Spinal cord (tissue), 10 donors: ENCODE measurements at places on chromosomes 2 and 18. TPM values are rescaled to one million over a fixed set of nuclear protein-coding genes. Genes with fewer than 3 reads are reported as not detected.

GRCh38 chr18:78448106-78448505, 531.5 kb upstream of the SALL3 start:
- no peak for DNase-seq

DNA sequence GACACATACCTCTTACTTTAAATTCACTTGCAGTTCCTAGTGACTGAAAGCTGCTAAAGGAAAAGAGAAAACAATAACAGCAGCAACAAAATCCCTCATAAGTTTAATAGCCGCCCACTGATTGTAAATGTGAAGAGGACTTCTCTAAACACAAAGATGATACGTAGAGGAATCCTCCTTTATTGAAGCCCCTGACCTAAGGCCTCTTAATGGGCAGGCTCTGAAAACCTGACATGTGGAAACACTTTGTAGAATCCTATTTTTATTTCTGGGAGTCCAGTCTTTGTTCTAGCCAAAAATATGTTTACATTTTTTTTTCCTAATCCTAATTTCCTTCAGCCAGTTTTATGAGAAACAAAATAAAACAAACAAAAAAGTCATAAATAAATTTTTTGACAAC, 1277.7 kb upstream of the CELF4 start:
- no peak for DNase-seq

DNA sequence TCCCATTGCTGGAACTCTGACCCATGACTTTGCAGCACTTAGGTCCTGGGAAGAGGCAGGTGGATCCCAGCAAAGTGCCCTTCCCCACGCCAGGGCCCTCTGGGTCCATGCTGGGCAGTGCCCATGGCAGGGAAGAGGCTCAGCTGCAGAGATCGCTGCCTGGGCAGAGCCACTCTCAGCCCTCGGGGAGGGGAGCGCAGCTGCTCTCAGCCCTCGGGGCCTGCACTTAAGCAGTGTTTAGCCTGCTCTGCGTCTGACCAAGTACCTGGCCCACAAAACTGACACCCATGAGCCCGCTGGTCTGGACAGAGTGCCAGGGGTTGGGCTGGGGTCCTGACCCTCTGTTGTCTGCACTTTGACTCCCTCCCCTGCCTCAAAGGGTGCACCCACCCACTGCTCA, 46.3 kb downstream of the AQP12A start:
- no peak for DNase-seq

GRCh38 chr2:83757329-83757728, 701.8 kb downstream of the SUCLG1 start:
- no peak for DNase-seq

Gene LOXHD1
- 0.29 TPM for polyA plus RNA-seq

Gene MYO5B
- 3.1 TPM for polyA plus RNA-seq

GRCh38 chr2:6993936-6994335, 76.7 kb downstream of the RNF144A start:
- no peak for DNase-seq

Gene SIX2
- polyA plus RNA-seq, result 1.4 TPM

Gene SDC1
- 7.7 TPM for polyA plus RNA-seq

GRCh38 chr18:56921896-56922480, 224.9 kb upstream of the BOD1L2 start:
- DNase-seq, result no peak

DNA sequence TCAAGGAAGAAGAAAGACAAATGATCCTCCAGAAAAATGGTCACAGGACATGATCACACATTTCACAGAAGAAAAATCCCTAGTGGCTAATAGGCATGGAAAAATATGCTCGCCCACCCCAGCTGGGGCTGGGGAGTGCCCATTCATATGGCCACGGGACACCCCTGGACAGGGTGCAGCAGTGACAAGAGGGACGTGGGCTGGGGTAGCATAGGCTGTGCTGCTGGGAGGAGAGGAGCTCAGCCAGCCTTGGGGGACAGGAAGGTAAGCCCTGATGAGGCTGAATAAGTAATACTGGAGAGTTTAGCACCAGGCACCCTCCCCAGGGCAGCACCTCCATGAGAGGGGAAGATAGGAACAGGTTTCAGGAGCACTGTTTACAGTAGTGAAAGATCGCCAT, 254.9 kb upstream of the HS6ST1 start:
- no peak for DNase-seq

DNA sequence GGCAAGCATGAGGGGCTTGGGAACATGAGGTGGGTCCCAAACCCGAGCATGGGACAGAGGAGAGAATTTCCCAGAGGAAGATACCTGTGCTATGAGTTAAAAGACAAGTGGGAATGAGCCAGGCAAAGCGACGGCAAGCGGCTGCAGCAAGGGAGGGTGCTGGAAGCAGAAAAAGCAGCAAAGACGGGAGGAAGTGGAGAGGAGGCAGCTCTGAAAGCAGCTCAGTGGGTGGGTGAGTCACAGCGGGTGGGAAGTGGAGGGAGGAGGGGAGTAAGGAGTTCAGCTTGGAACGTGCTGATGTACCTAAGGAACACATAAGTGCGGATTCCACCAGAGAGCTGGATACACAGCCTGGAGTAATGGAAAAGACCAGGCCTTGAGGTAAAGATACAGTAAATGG, 41.4 kb downstream of the THUMPD2 start:
- DNase-seq, result no peak

Gene HDHD2
- polyA plus RNA-seq, result 81.8 TPM

Gene SH3RF3
- polyA plus RNA-seq, result 11.8 TPM

Gene PJVK
- polyA plus RNA-seq, result 6.5 TPM

- DNase-seq, result no peak
These were observed 11.6 kb downstream of the FECH start for GRCh38 chr18:57574866-57575265.

- no peak for DNase-seq
These were observed 131.4 kb upstream of the DCC start for GRCh38 chr18:52208646-52209045.

GRCh38 chr2:98546186-98546585, 62.1 kb downstream of the COA5 start:
- no peak for DNase-seq

Gene SLC16A14
- polyA plus RNA-seq, result 38.6 TPM

Gene SOCS6
- polyA plus RNA-seq, result 28.4 TPM

GRCh38 chr2:175004730-175004979, 526 bp downstream of the CHN1 start:
- DNase-seq, result no peak

- no peak for DNase-seq
These were observed 516.3 kb upstream of the ID2 start for GRCh38 chr2:8165550-8165949.

DNA sequence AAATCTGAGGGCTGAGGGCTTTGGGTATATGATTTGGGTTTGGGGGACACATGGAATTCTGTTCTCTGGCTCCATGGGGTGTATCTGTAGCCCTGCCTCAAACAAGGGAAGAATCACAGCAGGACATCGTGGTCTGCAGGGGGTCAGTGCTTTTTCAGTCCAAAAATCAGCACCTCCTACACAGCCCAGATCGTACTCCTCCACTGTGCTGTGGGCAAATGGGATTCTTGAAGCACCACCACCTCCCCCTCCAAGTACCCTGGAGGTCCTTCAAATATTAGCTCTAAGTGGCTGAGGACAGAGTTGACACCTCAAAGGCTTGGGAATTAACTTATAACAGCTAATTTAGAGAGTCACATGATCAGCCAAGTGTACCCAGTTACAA, 41.5 kb downstream of the EPHA4 start:
- DNase-seq, result no peak

GRCh38 chr2:239026711-239027361, 179.0 kb downstream of the TWIST2 start:
- no peak for DNase-seq

GRCh38 chr2:71224935-71225334, 2.0 kb downstream of the PAIP2B start:
- no peak for DNase-seq

- DNase-seq, result no peak
These were observed 119.6 kb upstream of the SLC38A11 start for GRCh38 chr2:165074884-165075283.

Gene MERTK
- 16.8 TPM for polyA plus RNA-seq

Gene TOGARAM2
- polyA plus RNA-seq, result 9.0 TPM

Gene TDRD15
- 0.08 TPM for polyA plus RNA-seq

- DNase-seq, result peak; percentile 61
These were observed 75.3 kb downstream of the GALNT3 start for GRCh38 chr2:165718610-165719210.

Gene LAMA3
- polyA plus RNA-seq, result 5.8 TPM

DNA sequence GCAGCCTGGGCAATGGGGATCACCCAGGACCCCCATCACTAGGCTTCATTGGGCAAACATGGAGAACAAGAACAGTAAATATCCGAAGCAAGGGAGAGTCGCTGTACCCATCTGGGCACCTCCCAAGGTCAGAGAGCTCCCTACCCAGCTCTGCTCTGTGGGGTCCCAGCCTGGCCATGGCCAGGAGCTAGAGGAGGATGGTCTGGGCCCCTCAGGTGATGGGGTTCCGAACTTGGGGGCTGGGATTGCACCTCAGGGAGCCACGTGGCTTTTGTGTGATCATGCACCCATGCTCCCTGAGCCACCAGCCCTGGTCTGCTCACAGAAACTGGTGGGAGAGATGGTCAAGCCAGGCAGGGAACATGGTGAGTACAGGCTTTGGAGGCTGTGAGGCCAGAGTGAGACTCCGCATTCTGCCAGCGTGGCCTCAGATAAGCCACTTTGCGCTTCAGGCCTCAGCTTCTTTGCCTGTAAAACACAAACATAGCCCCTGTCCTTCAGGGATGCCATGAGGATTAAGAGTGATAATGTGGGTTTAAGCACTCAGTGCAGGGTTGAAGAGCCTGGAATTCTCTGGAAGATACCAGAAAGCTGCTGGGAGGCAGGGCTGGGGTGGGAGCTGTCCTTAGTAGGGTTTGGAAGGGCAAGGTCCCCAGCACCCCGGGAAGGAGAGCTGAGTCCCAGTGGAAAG, 3.0 kb upstream of the NMUR1 start:
- no peak for DNase-seq

Gene FAM110C
- polyA plus RNA-seq, result 7.3 TPM

Gene MARS2
- polyA plus RNA-seq, result 7.6 TPM

DNA sequence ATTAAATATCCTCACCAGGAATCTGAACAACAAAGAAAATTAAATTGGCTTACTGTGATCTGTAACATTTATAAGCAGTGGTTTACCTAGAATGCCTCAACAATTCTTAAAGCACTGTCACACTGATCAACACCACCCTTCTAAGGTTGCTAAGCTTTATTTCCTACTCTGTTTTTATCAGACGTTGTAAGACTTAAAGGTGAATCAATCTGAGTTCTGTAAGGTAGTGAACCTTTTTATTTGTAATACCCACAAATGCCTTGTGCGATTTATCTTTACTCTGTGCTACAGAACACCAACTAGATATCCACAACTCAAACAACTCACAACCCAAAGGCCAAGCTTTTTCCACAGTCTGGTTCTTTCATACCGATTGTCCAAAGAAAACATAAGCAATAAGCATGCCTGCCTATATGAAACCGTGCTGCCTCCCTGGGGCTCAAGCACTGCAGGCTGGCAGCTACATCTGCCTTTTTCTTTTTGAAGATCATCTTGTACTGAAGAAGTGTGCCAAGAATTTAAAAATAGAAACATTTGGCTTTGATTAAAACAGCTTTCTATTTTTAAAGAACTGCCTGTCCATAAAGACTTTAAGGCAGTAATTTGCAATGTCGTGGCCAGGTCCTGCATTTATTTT, 490.7 kb downstream of the NUP35 start:
- peak; percentile 87 for DNase-seq
